ENCODE measurements at places on chromosomes 11 and 22.

DNA sequence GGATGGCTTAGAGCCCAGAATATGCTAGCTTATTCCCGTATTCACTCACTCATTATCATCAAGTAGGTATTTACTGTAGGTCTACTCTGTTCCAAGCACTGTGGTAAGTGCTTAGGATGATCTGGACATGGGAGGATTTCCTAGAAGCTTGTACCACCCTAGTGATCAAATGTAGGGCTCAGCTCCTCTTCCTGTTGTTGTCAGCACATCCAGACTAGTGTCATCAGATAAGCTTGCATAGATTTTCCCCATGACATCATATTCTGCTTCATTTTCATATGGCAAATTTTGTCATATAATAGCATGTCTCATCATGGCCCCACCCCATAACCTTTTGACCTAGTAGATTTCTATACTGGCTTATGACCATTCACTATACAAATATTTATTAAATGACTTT is 19.3 kb upstream of the NUCB2 start:
- DNase-seq: no peak

DNA sequence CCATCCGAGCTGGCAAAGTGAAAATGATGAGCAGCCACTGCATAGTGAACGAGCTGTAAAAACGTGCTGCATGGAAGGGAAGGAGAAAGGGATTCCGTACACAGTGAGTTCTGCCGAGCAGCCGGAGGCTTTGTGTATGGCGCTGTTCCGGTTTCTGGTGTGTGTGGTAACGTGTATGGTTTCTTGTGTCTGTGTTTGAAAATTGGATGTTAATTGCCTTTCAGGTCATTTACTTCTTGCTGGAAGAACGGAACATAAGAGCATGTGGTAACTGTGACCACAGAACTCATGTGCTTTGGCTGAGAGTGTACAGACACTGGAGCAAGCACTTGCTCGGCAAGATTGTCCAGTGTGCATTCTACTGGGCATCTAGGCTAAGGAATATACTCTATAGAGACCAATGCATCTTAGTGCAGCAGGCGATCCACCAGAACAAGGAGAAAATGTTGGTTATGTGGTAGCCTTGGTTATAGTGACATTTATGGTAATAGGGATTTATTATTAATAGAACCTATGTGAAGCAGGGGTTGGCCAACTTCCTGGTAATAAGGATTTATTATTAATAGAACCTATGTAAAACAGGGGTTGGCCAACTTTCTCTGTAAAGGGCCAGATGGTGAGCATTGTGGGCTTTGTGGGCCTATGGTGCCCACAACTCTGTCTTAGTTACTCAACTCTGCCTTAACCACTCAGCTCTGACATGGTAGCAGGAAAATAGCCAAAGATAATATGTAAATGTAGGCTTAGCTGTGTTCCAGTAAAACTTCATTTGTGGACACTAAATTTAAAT is 49.2 kb downstream of the GRAMD1B start:
- peak; percentile 36 for DNase-seq

GRCh38 chr11:73614591-73614990 is 16.7 kb upstream of the FAM168A start:
- DNase-seq: no peak

- DNase-seq: no peak
Measured at GRCh38 chr11:112226831-112227401, 688 bp downstream of the PTS start.

GRCh38 chr11:65742353-65742752 is 21.8 kb upstream of the RNASEH2C start:
- no peak for DNase-seq

GRCh38 chr22:20532256-20532993 is 25.0 kb downstream of the MED15 start:
- DNase-seq: no peak

- peak; percentile 52 for DNase-seq
Measured at GRCh38 chr11:63478896-63479295, 12.1 kb downstream of the PLAAT5 start.

- no peak for DNase-seq
Measured at GRCh38 chr11:1153951-1154493, 3.7 kb upstream of the MUC5AC start.

- DNase-seq: no peak
Measured at GRCh38 chr11:128749974-128750373, 56.1 kb downstream of the FLI1 start.

GRCh38 chr22:38572065-38572464 is 2.1 kb upstream of the DMC1 start:
- DNase-seq: peak; percentile 23

DNA sequence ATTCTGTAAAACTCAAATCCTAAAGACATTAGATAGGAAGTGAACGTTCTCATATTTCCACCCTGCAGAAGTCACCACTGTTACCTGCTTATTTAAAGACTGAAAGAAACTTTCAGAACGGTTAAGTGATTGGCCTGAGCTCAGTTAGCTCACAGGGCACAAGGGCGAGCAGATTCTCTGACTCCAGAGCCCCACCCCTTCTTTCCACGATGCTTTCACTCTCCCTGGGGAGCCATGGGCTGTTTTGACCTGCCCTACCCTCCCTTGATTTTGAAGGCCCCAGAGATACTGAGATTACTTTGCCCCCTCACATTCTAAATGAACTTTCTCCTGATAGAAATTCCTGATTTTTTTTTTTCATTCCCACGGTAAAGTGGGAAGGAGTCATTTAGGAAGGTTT is 33.9 kb downstream of the ARHGAP1 start:
- no peak for DNase-seq

- DNase-seq: no peak
Measured at GRCh38 chr11:20670932-20671403, 1.6 kb downstream of the NELL1 start.

DNA sequence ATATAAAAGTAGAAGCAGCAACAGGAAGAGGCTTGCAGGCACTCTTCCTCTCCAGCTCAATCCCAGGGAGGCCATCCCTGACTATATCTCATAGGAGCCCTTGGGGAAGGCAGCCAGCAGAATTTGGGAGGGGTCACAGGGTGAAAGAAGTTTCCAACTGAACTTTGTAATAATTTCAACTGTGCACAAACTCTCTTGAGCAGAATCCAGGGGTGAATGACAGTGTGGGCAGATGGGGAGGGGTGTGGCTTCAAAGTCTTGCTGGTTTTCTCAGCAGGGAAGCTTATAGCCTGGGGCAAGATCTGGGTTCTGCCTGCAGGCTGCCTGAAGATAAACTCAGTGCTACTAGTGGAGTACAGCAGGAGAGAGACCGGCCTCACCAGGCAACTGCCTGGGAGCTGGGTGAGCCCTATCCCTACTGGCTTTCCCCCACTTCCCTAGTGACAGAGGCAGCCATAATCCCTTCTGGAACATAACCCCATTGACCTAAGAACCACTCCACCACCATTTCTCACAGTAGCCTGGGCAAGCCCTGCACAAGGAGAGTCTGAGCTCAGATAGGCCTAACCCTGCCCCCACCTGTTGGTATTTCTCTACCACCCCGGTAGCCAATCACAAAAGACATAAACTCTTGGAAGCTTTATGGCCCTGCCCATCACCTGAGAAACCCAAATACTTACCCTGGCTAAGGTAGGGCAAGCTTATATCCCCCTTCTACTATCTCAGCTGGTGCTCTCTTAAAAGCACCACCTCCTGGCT is 17.8 kb upstream of the TTC12 start:
- no peak for DNase-seq

GRCh38 chr11:123516238-123516637 is 86.2 kb downstream of the GRAMD1B start:
- no peak for DNase-seq

DNA sequence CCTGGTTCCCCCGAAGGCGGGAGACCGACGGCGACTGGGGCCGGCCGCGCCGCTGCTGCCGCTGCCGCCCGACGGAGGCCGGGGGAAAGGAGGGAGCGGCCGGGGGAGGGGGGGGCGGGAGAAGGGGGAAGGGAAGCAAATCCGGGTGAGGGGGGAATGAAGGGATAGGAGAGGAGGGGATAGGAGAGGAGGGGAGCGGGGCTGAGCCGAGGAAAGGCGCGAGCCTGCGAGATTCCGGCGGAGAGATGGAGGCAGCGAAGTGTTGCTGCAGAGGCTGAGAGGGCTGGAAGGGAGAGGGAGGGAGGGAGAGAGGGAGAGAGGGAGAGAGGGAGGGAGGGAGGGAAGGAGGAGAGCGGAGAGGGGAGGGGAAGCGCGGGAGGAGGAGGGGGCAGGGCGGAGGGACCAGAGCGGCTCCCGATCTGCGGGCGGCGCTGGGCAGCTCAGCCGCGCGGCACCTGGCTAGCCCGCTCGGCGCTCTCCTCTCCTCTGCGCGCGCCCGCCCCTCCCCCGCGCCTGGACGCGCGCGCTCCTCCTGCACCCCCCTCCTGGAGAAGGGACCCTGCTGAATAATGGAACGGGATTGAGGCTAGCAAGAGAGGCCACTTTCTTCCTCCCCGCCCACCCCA is 52.3 kb downstream of the SLC22A12 start:
- DNase-seq: no peak

- DNase-seq: no peak
Measured at GRCh38 chr11:119797736-119798135, 68.7 kb upstream of the NECTIN1 start.

DNA sequence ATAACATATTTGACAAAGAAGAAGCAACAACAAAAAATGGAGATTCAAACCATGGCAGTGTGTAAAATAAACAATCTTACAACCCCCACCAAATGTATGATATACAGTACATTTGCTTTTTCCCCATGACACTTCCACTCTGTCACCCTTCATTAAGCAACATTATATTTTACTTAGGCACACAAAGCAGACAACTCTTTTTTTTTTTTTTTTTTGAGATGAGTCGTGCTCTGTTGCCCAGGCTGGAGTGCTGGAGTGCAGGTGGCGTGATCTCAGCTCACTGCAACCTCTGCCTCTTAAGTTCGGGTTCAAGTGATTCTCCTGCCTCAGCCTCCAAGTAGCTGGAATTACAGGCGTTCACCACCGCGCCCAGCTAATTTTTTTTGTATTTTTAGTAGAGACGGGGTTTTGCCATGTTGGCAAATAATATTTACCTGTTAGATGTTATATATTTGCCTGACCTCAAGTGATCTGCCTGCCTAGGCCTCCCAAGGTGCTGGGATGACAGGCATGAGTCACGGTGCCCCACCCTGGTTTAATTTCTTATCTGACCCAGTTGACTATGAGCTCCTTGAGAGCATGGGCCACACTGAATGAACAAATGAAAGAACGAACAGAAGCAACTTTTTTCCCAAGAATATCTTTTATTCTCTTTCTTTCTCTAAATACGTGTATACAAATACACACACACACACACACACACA is 5.5 kb upstream of the PCF11 start:
- DNase-seq: no peak

DNA sequence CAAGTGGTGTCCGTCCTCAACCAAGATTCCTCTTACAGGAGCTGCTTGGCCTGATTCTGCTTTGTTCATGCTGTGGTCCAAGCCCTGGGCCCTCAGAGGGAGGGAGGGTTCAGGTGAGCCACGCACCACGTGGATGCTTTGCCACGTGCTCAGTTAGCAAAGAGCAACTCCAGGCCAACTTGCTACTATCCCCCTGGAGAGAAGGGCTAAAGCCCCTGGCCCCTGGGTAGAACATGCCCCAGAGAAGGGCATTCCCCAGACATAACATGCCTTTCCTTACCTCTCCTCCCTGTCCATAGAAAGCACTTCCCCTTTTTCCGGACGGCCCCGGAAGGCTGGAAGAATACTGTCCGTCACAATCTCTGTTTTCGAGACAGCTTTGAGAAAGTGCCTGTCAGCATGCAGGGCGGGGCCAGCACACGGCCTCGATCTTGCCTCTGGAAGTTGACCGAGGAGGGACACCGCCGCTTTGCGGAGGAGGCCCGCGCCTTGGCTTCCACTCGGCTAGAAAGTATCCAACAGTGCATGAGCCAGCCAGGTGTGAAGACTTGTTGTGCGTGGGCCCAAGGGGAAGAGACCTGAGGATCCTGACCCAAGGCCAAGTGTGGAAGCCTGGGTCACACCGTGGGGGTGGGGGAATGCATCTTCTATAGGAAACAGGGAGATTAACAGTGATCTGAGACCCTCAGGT is 8.8 kb downstream of the FOXR1 start:
- DNase-seq: no peak

DNA sequence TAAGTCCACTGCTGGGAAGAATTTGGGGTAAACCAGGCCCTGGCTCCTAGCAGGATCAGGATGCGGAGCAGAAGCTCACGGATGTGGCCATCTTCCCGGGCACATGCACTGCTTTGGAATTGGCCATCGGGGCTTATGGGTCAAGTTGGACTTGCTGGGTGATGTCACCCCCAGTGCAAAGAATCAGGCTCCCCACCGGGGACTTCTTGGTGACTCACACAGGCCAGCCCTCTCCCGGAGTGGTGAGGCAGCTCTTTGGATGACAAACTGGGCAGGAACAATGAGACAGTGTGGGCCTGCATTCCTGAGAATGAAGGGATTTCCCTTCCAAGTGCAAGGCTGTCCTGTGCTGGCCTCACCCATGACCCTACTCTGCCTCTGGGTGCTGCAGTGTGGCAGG is 128.8 kb upstream of the ANO1 start:
- DNase-seq: no peak

DNA sequence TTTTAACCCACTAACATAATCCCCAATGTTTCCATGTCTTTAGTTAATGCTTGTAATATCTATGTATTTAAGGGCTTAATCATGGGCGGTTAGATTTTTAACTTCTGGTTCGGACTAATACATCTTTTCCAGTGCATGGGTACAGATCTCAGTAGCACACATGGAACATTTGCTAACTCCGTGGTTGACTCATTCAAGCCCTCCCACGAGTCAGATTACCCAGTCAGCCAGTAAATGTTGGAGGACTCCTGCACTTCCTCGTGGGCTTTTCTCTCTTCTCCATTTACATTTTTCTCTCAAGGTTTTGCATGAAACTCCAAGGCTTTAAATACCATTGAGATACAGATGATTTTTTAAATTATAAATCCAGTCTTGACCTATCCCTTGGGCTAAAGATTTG is 313.9 kb downstream of the ST3GAL4 start:
- DNase-seq: no peak

DNA sequence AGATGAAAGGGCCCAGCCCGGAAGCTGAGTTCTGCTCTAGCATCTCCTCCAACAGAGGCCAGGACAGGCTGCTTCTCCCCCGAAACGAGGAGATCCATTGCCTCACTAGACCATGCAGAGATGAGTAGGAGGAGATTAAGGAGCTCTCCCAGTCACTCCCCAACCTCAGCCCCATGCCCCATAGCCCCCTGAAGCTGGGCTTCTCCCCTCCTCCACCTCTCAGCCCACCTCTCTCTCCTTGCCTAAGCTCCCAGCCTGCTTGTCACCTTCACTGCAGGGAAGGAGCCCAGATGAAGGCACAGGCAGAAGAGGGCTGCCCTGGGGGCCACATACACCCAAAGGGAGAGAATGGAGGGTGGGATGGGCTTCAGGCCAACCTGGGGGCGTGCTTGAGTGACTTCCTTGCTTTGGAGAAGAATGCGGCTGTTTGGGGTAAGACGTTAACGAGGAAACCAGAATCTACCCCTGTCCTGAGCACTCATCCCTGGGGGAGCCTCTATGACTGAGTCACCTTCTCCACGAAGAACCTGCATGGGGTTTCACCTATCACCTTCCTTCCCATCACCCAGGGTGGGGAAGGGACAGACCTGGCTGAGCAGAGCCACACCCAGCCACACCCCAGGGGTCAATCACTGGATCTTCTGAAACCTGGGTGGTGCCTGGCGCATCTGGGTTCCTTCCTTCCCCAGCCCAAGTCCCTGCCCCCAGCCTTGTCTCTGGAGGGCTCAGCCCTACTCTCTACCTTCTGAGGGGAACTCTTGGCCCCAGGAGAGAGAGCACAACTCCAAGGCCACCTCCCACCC is 11.6 kb upstream of the GNAZ start:
- DNase-seq: no peak

- DNase-seq: no peak
Measured at GRCh38 chr11:72760539-72761405, 8.6 kb upstream of the ARAP1 start.

GRCh38 chr11:86151174-86152005 is 82.5 kb upstream of the PICALM start:
- DNase-seq: no peak

GRCh38 chr22:45496451-45496941 is 6.2 kb upstream of the FBLN1 start:
- DNase-seq: no peak

Measured in GM19239 (cell line).